Activated CD8-positive, alpha-beta memory T cell treated with anti-CD3 and anti-CD28 coated beads for 1 hour (primary cell): ENCODE measurements at places on chromosomes 5 and 9.

GRCh38 chr5:167916706-167917105 lies 374.7 kb upstream of the WWC1 start:
- no peak for DNase-seq

DNA sequence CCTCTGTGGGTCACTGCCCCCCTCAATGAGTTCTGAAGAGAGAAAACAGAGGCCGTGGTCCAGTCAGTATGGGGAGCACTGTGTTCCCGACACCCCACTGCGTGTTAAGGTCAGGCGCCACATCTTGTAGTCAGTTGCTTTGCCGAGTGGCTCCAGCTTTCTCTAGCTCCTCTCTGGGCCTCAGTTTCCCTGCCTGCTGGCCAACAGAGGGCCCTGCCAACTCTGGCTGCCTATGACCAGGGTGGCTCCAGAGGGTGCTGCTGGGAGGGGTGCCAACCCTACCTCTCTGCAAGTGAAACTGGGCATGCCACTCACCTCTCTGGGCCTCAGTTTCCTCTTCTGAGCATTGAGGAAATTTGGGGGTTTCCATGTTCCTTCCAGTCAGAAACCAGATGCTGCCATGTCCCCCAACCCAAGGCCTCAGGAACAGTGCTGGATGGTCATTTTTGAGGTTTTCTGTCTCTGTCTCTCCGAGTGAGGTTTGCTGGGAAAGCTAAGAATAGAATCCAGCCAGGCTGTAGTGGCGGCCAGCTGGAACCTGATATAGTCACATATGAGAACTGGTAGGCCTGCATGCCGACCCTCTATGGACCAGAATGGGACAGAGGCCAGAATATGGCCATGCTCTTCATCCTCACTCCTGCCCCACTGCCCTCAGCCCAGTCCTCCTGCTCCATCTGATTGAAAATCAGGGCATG lies 132.1 kb downstream of the PHF2 start:
- no peak for DNase-seq

- DNase-seq, result no peak
These were observed 295.7 kb downstream of the EDIL3 start for GRCh38 chr5:84088996-84089395.

DNA sequence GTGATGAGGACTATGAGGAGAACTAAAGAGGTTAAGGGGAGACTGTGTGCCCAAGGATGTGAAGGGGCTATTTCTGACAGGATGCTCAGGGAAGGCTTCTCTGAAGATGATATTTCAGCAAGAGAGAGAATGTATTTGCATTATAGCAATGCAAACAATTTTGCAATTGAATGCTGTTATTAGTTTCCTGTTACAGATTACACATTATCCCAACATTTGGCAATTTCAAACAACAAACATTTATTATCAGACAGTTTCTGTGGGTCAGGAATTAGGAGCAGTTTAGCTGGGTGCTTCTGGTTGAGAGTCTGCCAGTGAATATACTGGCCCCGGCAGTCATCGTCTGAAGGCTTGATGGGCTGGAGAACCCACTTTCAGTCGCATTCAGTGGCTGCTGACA lies 228.0 kb downstream of the MARCHF11 start:
- no peak for DNase-seq

GRCh38 chr9:98634685-98635336 lies 73.9 kb downstream of the GABBR2 start:
- no peak for DNase-seq

DNA sequence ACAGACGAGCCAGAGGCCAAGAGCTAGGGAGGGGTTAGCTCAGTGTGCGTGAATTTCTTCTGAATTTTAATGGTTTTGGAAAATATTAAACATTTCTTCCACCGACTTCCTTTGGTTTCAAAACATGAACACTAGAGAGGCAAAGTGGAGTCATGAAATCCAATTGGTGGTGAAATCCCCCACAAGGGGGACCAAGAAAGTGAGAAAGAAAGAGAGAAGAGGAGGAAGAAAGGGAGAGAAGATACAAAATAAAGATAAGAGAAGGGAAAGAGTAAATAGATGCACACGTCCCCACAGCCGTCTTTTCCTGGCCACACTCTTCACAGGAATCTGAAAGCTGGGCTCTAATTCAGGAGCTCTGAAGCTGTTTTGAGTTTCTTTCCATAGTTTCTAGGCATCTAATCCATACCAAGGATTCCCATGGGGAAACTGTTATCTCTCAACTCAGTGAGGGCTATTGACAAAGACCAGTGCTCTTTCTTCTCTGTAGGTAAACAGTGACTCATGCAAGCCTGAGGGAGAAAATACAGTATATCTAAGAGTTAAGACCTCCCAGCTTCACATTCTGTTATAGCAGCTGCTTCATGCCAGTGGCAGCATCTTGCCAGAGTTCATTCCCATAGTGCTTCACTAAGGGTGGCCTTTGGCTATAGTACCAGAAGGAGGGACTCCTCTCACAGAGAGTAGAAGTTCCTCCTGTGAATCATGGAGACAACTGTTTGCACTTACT lies 115.8 kb upstream of the LIFR start:
- DNase-seq, result no peak

DNA sequence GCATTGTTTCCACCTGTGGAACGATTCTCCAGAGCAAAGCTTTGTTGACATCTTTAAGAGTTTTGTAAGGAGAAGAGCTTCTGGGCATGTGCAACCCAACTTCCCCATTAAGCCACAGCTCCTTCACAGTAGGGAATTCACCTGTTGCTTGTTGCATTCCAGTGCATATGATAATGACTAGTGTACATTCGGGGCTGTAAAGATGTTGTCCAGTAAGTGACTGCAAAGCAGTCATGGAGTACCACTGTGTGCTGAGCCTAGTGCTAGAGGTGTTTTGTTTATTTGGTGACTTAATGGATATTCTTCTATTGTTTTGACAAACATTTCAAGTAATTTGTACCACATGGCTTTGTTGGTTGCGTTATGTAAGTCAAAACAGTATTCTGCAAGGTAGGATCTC lies 12.8 kb downstream of the UGCG start:
- no peak for DNase-seq

GRCh38 chr5:81759632-81760005 lies 8.7 kb upstream of the SSBP2 start:
- DNase-seq, result no peak

- peak; percentile 32 for DNase-seq
These were observed 3.6 kb downstream of the ERGIC1 start for GRCh38 chr5:172837640-172838039.

DNA sequence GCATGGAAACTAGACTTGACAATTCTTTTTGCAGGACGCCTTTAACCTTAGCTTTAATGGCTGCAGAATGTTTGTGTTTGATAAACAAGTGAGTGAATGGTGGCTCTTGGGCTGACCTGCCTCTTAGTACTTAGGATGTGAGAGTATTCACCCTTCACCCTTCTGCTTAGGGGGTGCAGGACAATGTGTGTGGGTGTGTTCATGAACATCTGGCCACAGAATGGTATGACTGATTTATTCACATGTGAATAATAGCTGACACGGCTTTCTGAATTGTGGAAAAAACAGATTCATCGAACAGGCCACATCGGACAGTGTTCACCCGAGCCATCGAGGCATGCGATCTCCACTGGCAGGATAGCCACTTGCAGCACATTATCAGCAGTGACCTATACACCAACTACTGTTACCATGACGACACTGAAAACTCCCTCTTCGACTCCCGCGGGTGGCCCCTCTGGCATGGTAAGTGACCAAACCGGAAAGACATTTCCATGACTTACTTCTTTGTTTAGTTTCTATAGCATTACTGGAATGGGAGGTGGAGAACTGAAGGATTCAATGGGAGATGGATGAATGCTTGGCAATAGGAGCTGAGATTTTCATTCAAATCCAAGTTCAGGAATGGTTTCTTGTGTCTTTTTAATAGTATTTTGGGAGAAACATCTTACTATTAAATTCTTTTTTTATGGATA lies 193.6 kb downstream of the ZSWIM6 start:
- no peak for DNase-seq

DNA sequence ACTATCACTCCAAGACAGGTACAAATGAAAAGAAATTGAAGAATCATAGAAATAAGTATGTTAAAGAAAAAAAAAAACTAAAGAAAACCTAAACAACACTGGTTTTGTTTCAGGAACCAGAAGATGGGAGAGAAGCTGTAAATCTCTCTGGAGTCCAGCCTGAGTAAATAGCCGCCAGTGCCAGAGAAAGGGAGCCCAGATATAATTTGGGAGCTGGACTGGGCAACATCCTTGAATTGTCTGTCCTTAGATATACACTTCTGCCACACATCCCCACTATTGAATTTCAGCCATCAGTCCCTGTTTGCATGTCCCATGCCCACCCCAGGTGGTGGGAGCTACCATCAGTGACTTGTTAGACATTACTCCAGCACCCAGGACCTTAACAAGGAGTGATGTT lies 979.6 kb downstream of the DTWD2 start:
- DNase-seq, result no peak

- no peak for DNase-seq
These were observed 26.3 kb downstream of the SLC28A3 start for GRCh38 chr9:84314306-84314705.

- DNase-seq, result no peak
These were observed 55.9 kb upstream of the PHF2 start for GRCh38 chr9:93520523-93520922.

- DNase-seq, result no peak
These were observed 55.4 kb downstream of the ACER2 start for GRCh38 chr9:19464061-19464763.

DNA sequence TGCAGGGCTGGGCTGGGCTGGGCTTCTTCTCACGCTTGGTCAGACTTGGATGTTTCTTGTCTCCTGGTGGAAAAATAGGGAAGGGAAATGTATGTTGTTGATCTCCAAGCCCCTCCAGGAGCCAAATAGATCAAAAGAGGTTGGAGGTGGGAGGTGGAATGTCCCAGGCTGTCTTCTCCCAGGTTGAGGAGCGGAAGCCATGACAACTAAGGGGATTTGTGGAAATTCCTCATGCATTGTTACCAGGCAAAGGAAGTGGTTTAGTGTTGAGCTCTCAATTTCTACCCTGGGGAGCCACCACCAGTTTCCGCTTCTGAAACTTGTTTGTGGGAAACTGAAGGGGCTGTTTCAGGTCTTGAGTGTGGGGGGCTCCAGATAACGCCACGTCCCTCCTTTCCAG lies 79.0 kb downstream of the SPRY4 start:
- DNase-seq, result no peak

DNA sequence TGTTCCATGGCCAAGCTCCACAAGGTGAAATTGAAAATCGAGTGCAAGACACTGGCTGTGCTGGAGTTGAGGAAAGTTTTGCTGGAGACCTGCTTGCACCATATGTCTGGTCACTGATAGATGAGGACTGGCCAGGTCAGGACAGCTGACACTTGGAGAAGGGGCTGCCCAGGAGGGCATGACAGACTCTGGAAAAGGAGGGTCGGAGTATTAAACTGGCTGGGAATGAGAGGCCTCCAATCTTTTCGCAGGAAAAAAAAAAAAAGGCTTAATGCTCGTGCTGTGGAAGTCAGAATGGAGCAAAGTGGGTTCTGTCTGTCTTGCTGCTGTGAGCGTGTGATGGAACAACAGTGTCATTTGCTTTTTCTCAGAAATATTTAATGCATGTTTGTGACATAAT lies 5.5 kb downstream of the TENT4A start:
- no peak for DNase-seq

- no peak for DNase-seq
These were observed 141.3 kb upstream of the ZNF366 start for GRCh38 chr5:72648480-72648879.
